ENCODE measurements at places on chromosomes 11 and 22.

- DNase-seq = no peak
Observed at GRCh38 chr11:44941259-44942021, 9.2 kb downstream of the TP53I11 start.

DNA sequence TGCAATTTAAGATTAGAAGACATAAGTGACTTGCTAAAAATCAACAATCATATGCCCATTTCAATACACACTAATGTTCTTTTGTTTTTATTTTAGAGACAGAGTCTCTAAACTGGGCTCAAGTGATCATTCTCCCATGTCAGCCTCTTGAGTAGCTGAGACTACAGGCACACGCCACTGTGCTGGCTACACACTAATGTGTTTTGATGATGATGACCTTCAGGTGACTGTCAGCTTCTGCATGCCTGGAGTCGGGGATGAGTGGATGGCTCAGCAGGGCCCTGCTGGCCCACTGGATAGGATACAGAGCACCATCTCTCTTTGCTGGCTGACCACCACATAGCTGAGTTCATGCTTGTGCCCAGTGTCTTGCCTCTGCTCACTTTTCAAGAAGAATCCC is 27.0 kb upstream of the POU2AF1 start:
- DNase-seq = no peak

GRCh38 chr11:111320728-111321568 is 22.6 kb downstream of the POU2AF3 start:
- DNase-seq = no peak

- no peak for DNase-seq
Observed at GRCh38 chr11:128520206-128520887, 67.0 kb downstream of the ETS1 start.

GRCh38 chr22:46671824-46672432 is 51.7 kb downstream of the GRAMD4 start:
- DNase-seq = no peak
